Cardiac fibroblast (primary cell): ENCODE measurements at places on chromosomes 16 and 17.

DNA sequence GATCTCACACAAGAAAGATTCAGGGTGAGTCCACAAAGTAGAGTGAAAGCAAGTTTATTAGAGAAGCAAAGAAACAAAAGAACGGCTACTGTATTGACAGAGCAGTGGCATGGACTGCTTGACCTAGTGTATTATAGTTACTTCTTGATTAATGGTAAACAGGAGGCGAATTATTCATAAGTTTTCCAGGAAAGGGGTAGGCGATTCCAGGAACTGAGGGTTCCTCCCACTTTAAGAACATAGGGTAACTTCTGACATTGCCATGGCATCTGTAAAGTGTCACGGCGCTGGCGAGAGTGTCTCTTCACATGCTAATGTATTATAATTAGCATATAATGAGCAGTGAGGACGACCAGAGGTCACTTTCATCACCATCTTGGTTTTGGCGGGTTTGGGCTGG, 93.2 kb downstream of the CACNG3 start:
- DNase-seq, result no peak

DNA sequence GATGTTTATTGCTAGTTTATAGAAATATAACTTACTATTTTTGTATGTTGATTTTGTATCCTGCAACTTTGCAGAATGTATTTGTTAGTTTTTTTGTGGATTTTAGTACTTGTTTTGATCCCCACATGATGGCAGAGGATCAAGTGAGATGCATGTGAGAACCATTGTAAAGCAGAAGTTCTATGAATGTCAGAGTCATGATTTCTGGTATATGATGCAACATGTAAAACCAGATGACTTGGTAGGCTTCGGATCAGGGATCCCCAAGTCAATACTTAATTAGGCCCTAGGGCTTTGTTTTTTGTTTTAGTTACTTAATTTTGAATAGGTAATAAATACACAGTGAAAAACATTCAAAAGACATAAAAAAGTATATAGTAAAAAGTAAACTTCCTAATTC, 45.8 kb downstream of the ESRP2 start:
- no peak for DNase-seq

GRCh38 chr16:31202414-31203375, at the start of gene PYCARD:
TSS of gene PYCARD (minus strand) at chr16:31202760. CDS start at chr16:31202690, 70 bp downstream.
- peak; percentile 50 for DNase-seq

GRCh38 chr16:67167588-67167987, 2.8 kb upstream of the NOL3 start:
- no peak for DNase-seq

- DNase-seq, result no peak
Observed at GRCh38 chr16:23902748-23903414, 67.1 kb downstream of the PRKCB start.

GRCh38 chr16:17607075-17607509, 136.3 kb upstream of the XYLT1 start:
- no peak for DNase-seq

GRCh38 chr16:75023009-75023408, 24.2 kb downstream of the ZNRF1 start:
- DNase-seq, result no peak

- DNase-seq, result no peak
Observed at GRCh38 chr17:16909472-16910246, 62.3 kb downstream of the TNFRSF13B start.

DNA sequence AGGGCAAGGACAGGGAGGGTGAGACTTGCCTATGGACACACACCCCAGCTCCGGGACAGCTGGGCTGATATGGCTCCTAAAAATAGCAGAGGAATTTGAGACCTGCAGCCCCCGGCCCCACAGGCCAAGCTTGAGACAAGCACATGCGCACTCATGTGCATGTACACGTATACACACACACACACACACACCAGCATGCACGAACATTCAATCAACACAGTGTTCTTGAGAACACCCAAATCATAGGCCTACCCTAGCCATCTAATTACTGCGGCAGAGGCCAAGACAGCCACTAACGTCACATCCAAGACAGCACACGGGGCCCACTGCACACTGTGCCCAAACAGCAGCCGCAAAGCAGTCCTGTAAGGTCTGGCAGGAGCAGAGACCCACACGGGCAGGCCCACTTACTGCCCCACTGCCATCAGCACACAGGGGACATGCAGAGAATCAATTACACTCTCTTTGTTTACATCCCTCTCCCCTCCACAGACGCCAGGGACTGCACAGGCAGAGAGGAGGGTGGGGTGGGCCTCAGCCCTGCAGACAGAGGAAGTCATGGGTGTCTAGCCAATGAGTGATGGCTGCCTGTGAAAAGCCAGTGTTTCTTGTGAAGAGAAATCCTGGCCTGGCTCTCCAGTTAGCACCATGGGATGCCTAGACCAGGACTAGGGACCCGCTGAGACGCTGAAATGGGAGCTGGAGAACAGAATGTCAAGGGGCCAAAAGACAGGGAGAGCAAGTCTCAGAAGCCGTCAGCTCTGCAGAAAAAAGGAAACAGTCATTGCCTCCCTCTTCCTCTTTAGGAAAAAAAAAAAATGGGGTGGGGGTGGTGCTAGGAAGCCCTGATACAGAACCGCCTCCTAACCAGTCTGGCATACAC, 39.3 kb downstream of the MYO18A start:
- peak; percentile 49 for DNase-seq

DNA sequence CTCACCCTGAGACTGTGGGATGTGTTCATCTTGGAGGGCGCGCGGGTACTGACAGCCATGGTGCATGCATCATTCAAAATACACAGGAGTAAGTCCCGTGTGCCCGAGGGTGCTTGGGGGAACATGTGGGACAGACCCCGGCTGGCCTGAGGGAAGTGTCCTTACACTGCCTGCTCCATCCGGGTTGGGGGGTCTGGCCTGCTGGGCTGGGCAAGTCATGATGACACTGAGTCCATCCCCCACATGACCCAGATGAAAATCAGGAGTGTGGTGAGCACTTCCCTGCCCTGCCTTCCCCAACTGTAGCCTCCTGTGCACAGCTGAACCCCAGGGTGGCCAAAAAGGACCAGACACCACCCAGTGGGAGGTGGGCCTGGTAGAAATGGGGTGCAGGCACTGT, 10.8 kb downstream of the TBC1D26 start:
- DNase-seq, result no peak

DNA sequence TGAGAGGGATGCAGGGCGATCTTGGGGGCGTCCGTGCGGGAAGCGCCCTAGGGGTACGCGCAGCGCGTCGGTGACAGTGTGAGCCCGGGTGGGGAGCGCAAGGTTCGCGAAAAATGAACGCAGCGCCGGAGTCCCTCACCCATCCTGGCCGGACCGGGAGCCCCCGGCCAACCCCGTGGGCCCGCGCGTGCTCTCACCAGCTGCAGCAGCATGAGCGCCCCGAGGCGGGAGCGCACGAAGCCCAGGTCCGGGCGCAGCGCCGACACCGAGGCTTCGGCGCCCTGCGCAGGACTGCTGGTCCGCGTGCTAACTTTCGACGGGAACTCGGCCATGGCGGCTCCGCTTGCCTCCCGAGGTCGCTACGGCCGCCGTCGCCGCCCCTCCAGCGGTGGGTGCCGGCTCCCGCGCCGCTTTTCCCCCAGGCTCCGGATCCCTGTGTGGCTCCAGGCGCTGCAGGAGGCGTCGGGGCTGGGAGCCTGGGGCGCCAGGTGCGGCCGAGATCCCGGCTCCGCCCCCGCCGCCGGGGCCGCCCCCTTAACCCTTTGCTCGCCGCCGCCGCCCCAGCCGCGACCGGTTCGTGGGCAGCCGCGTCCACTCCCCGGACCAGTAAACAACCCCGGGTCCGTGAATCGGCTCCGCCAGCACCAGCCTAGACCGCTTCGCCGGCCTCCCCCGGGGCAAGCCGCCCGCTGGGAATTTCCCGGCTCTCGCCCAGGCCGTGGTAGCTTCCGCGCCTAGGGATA, at the start of gene PLLP:
Gene PLLP (minus strand): TSS at position 464 of the 743 bp plus-strand sequence. CDS start 132 bp downstream, at position 332.
- no peak for DNase-seq

DNA sequence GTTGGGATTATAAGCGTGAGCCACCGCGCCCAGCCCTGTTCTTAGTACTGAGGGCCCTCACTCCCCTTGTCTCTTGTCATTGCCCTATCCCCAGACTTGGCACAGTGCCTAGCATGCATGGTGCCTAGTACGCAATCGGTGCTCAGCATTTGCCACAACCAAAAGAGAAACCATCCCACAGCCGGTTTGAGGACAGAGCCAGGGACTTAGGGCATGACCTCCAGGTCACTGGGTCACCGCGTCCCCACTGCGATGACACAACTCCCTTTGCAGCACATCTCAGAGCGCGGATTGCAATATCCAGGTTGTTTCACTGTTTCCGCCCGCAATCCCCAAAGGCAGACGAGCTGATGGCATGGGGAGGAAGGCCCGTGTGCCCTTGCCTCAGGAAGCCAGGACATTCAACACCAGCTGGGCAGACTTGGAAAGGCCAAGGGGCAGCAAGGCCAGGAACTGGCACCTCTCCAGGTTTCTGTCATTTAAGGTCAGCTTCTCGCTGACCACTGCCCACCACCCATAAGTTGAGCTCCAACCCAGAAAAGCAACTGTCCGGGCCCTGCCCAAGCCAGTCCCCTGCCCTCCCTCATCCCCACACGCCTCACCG, 274.5 kb downstream of the MRTFB start:
- DNase-seq, result no peak

GRCh38 chr16:3161235-3162018, 26.6 kb upstream of the OR1F1 start:
- no peak for DNase-seq

- no peak for DNase-seq
Observed at GRCh38 chr17:80671039-80671824, 126.6 kb downstream of the RPTOR start.

DNA sequence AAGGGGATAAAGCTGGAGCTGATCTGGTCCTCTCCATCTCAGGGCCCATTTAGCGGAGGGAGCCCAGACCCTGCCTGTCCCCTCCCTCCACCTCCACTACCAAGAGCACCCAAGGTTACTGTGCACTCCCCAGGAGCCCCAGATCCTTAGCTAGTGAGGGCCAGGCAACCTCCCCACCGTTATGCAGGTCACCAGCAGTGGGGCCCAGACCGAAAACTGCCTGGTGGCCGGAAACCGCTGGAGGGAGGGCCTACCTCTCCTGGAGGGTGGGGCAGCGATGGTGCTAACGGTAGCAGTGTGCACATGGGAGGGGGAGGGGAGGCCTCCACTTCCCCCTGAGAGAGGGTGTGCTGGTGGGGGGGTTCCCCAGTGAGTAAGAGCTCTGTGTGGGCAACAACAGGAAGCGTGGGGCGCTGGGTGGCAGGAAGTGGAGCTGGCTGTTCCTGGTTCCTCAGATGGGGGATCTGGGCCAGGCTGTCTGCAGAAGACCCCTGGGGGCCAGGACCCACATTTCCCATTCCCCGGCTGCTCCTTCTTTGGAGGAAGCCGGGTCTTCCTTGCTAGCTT, 4.4 kb downstream of the FMNL1 start:
- DNase-seq, result peak; percentile 22

DNA sequence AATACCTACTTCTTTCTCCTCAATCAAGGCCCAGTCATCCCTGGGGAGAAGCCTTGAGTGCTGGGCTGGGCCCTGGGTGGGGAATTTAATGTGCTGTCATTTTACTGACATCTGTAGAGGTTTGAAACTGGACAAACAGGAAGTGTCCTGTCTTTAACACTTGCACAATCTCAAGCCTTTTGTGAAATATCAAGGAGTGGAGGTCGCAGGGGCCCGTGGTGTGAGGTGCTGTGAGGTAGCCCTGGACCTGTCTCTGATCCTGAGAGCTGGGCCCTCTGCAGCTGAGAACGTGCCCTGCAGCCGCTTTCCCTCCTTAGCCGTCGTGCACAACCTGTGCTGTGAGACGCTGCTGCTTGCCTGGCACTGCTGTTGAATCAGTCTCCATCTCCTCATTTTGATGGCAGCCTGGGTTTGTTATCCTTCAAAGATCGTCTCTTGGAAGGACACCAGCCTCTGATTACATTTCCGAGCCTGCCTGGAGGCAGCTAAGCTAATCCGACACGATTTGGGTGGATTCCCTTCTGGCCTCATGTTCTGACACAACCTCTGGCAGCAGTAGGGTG, 29.9 kb downstream of the SMARCE1 start:
- no peak for DNase-seq

- DNase-seq, result peak; percentile 28
Observed at GRCh38 chr17:40433551-40434415, 9.5 kb upstream of the IGFBP4 start.

GRCh38 chr17:38568274-38568673, 37.5 kb downstream of the SRCIN1 start:
- no peak for DNase-seq

- no peak for DNase-seq
Observed at GRCh38 chr16:29687755-29688154, 8.8 kb downstream of the QPRT start.

DNA sequence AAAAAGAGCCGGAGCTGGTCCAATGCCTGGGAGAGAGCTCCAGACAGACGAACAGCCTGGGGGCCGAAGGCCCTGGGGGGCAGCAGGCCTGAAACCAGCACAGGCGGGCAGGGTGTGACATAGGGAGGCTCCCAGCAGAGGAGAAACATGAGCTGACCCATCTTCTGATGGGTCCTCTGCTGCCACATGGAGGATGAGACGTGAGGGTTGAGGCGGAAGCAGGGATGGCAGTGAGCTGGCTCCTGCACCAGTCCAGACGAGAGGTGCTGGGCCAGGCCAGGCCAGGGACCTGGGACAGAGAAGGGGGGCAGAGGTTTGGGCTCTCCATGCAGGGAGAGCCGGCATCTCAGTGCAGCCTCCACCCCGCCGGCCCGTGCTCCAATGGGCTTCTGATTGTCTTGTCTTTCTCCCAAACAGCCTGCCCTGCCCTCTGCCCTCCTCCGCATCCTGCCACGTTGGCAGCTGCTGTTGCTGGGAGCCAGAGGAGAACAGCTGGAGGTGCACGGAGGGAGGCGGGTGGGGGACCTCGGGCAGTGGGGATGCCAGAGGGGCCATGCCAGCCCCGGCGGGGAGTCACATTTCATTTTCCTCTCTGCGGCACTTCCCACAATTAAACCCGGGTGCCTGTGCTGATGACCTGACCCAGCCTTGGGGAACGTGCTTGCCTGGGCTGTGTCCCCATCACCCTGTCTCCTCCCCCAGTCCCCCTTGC, 139.1 kb upstream of the GSE1 start:
- DNase-seq, result no peak

DNA sequence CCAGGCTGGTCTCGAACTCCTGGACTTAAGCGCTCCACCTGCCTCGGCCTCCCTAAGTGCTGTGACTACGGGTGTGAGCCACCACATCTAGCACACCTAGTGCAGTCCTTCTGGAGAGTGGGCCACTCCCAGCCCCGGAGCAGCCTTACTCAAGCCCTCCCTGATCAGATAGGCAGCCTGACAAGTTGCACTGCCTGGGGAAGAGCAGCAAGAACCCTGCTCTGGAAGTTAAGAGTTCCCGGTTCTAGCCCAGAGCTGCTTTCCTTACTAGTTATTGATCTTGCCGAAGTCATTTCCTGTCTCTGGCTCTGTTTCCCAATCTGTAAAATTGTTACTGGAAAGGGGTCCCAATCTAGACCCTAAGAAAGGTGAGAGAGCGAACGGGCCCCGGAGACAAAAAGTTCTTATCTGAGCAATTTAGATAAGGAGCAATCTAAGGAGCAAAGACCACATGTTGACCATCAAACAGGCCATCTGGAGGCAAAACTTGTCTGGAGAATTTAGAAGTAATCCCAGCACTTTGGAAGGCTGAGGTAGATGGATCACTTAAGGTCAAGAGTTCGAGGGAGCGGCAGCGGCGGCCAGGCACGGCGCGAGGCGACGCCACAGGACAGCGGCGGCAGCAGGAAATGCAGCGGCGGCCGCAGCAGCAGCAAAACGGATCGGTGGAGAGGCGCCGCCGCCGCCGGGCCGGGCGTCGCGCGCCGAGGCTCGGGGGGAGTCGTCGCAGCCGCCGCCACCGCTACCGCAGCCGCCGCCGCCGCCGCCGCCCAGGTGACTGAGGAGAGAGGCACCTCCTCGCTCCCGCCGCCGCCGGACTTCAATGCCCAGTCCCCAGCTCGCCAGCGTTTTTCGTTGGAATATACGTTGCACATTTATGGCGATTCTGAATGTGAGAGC, 4.3 kb upstream of the NAGLU start:
- DNase-seq, result peak; percentile 47
